CD8-positive, alpha-beta memory T cell (primary cell): ENCODE measurements at places on chromosomes 7 and 10.

GRCh38 chr7:81333536-81333935 lies 414.7 kb upstream of the SEMA3C start:
- no peak for DNase-seq

DNA sequence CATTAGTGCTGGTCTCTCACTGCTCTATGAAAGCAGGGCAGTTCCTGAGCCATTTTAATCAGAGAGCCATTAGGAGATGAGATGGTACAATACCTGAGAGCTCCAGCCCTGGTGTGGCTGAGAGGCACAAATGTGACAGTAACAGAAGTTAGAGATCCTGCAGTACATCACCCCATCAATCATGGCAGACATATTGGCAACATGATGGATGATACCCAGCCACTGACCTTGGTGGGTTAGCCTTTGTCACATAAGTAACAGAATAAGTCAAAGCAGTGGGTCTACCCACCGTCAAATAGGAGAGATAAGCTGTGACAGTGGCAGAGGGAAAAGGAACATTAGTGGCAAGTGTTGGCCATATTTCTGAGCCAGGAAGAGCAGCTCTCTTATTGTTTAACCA lies 53.3 kb upstream of the NXPH1 start:
- DNase-seq, result no peak

DNA sequence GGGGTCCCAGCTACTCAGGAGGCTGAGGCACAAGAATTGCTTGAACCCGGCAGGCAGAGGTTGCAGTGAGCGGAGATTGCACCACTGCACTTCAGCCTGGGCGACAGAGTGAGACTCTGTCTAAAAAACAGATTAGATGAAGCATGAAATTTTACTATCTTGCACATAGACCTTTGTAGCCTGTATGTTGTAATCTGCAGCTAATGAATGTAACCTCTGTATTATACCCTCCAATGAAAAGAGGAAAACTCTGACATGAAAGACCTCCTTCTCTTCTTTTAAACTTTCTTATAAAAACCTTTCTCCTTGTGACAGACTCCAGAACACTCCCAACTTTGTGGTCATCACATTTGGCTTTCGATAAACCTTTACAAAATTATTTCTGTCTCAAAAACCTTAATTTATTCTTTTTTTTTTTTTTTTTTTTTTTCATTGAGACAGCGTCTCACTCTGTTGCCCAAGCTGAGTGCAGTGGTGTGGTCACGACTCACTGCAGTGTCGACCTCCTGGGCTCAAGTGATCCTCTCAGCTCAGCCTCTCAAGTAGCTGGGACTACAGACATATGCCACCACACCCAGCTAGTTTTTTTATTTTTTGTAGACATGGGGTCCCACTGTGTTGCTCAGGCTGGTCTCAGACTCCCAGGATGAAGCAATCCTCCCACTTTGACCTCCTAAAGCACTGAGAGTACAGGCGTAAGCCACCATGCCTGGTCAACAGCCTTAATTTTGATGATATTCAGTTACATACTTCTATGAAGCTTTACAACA lies 97.4 kb downstream of the SVOPL start:
- no peak for DNase-seq

DNA sequence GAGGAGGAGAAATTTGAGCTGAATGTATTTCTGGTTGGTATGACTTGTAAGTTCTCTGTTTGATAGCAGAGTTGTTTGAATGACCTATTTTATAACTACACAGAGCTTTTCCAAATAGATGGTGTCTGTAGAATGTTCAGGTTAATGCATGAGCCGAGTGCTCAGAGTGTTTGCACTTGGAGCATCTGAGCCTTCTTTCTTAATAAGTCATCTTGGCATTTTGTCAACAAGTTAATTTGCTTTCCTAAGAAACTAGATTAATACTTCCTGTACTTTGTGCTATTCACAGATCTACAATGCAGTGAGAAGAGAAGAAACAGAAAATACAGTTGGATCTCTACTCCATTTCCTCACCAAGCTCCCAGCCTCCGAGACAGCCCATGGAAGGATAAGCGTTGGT lies 138.2 kb downstream of the PLCE1 start:
- no peak for DNase-seq

- no peak for DNase-seq
These were observed 189.5 kb downstream of the CXCL12 start for GRCh38 chr10:44195112-44196007.

DNA sequence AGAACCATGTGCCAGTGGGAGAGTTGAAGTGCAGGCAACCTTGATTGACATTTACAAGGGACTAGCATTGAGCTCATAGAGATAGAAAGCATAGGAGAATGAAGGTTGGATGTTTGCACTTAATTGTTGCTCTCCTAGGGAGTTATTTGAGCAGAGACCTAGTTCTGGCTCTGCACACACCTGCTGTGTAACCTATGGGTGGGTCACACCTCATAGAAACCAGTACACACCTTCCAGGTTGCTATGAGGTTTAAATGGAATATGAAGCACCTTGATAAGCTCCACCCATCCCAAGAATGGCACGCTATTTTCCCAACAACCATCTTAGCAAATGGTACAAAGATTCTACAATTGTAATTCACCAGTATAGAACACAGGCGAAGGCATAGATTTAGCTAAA lies 86.2 kb upstream of the AOAH start:
- DNase-seq, result no peak

DNA sequence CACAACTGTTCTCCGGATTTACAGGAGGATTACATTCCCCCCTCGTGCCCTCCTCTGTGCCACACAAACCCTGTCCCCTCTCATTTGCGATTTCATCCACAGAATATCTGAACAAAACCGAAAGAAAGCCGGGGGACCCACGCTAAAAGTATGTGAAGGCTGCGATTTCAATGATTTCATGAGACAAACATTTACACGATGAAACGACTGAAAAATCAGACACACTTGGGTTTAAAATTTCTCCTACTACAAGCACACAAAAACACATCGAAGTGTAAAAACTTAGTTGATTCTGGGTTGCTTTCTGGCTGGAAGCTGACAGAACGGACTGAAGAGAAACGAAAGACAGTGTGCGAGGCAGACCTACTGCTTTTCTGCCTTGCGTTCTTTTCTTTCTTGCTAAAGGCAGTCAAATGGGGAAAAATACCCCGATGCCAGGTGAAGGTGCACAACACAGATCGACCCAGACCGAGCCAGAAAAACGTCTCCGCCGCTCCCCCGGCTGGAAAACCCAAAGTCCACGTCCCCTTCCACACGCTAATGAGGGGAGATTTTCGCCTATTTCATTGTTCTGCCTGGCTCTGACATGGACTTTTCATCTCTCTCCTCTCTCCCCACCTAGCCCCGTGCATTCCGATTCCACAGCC lies 1.2 kb downstream of the HIPK2 start:
- no peak for DNase-seq

- DNase-seq, result no peak
These were observed 61.1 kb downstream of the CNOT4 start for GRCh38 chr7:135448753-135449152.

DNA sequence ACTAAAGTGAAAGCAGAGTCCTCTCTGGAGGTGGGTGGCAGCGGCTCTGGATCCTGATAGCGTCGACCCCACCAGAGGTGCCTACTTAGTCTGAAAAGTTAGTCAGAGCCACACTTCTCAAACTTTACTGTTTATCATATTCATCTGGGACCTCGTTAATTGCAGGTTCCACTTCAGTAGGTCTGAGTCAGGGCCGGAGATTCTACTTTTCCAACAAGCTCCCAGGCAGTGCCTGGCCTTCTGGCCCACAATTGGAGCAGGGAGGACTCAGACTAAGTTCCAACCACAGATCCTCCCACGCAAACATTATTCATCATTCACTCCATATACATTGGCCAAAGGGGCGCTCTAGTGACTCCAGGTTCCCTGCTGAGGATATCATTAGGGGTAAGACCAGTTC lies 78.1 kb downstream of the VSTM4 start:
- no peak for DNase-seq

DNA sequence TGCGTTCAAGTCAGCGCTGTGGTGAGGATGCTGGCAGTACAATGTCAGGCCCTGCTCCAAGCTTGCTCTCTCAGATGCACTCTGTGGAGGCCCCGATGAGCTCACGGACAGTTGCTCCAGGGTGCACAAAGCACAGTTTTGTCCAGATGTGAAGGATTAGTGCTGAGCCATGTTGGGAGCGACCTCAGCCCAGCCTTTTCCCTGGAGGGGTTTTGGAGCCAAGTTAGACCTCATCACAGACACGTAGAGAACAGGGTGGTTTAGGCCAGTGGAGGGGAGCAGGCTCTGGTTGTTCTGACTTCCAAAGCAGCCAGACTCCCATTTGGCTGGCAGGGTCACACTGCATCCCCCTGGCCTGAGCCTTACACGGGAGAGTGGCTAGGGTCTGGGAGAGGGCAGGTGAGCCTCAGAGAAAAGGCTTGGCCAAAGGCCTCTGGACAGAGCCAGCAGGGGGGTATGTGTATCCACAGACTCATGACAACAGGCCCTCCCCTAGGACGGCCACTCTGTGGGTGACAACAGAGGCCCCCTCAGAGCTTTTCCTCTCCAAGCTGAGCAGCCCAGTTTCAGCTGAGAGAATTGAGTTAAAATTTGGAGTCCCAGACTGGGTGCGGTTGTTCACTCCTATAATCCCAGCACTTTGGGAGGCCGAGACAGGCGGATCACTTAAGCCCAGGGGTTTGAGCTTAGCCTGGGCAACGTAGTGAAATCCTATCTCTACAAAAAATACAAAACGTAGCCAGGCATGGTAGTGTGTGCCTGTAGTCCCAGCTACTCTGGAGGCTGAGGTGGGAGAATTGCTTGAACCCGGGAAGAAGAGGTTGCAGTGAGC lies 4.7 kb downstream of the PLAC9 start:
- DNase-seq, result no peak

DNA sequence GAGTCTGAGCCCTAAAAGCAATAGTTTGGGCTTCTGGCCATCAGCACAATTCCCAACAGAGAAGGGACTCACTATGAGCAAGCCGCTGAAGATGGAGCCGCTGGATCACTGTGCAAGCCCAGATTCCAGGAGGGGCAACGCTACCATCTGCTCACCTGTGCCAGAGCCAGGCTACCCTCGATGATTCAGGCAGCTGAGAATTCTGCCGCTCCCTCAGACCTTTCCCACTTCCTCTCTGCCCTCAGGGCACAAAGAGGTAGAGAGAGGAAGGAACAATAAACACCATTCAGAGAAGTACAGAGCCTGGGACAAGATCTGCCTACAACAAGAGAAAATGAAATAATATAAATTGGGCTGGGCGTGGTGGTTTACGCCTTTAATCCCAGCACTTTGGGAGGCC lies 98.1 kb downstream of the MYOF start:
- DNase-seq, result no peak

DNA sequence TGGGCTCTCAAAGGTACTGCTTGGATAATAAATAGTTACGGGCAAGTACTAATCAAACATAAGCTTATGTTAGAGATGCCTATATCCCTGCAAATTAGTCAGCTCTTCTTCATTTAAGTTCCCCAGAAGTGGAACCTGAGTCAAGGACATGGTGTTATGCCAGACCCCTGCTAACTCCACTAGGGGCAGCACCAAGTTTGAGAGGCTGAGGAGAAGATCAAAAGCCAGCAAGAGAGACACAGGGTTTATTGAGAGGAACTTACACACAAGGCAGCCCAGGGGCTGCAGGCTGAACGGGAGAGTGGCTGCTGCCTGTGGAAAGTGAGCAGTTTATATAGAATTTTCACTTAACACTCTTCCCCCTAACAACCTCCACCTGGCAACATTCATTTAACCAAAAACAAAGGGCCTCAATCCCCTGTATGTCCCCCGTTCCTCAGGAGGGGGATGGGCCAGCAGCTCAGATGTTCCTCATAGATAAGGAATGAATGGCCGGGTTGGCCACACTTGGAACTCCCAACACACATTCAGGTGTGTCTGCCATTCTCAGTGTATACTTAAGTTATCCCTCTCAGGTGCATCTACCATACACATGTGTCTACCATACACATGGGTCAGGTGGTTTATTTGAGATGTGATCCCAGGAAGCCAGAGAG lies 62.6 kb upstream of the GHITM start:
- DNase-seq, result no peak

DNA sequence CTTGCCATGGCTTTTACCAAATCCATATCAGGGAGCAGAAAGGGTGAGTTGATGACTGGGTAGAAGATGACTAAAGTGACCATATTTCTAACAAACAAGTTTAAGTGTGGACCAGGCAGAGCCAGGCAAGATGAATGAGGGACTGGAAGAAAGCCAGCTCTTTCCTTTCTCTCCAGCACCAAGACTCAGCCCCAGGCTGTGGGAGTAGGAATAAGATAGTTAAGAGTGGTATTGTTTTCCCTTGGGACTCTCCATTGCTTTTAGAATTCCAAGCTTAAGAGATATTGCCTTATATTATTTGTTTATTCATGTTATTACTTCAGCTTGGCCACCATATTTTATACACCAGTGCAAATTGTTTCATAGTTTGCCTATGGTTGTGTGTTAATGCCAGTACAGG lies 28.8 kb upstream of the TSPAN33 start:
- no peak for DNase-seq

DNA sequence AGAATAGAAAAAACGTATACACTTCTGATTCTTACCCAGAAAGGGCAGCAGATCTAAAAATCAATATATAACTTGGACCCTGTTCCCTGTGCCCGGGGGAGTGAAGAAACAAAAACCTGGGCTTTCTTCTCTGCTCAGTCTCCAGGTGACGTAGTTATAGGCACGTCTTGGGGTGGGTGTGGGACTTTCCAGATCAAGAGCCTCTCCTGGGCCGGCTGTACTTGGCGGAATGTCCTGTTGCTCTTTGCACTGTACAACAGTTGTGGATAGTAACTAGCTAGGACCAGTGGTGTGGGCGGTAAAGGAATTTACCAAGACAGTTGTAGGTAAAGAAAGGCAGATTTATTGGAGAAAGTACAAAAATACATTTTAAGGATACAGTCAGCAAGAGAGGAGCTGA lies 40.4 kb upstream of the STEAP4 start:
- DNase-seq, result no peak

GRCh38 chr10:61837755-61838171 lies 63.7 kb upstream of the ARID5B start:
- DNase-seq, result no peak

- no peak for DNase-seq
These were observed 3.1 kb downstream of the GPER1 start for GRCh38 chr7:1090686-1091643.

DNA sequence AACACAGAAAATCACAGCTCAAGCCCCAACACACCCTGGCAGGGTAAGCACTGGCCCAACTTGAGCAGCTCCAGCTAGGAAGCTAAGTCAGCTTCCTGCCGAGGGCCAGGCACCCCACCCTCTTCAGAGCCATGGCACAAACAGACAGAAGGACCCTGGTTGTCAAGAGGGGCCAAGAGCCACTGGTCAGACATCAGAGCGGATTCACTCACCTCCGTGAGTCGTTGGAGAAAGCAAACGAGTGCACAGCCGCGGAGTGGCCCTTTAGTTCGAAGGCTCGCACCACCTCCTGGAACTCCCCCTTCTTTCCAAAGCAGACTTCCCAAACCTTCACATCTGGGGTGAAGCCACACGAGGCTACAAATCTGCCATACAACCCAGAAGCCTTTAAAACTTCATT lies 7.4 kb downstream of the TBL2 start:
- DNase-seq, result no peak

DNA sequence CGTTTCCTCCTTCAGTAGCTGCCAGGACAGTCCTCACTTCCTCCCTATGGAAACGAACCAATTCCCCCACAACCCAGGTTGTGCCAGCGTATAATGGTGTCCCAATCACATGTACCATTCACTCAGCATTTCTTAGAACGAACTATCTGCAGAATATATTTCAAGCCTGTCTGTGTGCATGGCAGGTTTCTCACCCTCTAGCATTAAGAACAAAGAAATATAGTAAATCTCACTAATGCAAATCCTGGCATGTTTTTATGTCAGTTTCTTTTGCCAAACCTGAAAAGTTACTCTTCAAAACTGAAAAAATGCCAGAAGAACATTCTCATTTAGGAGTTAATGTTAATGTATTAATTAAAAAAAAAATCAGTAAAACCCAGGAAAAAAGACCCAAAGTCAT lies 405.9 kb upstream of the KLF6 start:
- DNase-seq, result no peak

- no peak for DNase-seq
These were observed 170.9 kb upstream of the CDK1 start for GRCh38 chr10:60607372-60607771.
